ENCODE measurements at places on chromosomes 13 and 19.

DNA sequence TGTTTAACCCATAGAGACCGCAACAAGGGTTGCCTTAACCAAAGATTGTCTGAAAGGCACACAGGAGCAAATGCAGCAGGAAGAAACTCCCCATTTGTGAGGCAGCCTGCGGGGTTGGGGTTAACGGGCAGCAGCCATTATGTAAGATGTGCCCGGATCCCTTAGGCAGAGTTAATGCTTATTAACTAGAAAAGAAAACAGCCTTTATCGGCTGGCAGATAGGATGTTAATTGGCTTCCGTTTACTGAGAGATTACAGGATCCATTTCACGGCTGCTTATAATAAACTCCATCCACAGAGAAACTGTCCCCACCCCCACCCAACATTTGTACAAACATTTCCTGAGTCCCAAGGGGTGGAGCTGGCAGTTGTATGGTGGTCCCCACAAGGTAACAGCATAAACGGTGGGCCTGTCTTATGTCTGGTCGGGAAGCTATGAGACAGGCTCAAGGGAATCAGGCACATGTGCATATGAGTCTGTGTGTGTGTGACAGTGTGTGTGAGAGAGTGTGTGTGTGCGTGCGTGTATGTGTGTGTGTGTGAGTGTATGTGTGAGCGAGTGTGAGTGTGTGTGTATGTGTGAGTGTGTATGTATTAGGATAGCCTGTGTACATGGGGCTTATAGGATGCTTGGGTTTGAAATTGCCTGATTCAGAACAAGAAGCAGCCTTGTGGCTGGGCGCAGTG is 10.5 kb downstream of the SLC25A42 start:
- DNase-seq = no peak

GRCh38 chr19:18017275-18018083 is 9.5 kb downstream of the ARRDC2 start:
- no peak for DNase-seq

- no peak for DNase-seq
Observed at GRCh38 chr19:3585301-3586126, at the start of gene GIPC3. Gene GIPC3, plus strand, starts transcription at chr19:3585478. Its CDS starts 120 bp downstream, at chr19:3585598.

- no peak for DNase-seq
Observed at GRCh38 chr13:99132295-99132835, 68.3 kb upstream of the UBAC2 start.

- DNase-seq = no peak
Observed at GRCh38 chr13:60282186-60282585, 114.8 kb upstream of the TDRD3 start.

- no peak for DNase-seq
Observed at GRCh38 chr13:72678312-72678711, 49.1 kb downstream of the MZT1 start.

DNA sequence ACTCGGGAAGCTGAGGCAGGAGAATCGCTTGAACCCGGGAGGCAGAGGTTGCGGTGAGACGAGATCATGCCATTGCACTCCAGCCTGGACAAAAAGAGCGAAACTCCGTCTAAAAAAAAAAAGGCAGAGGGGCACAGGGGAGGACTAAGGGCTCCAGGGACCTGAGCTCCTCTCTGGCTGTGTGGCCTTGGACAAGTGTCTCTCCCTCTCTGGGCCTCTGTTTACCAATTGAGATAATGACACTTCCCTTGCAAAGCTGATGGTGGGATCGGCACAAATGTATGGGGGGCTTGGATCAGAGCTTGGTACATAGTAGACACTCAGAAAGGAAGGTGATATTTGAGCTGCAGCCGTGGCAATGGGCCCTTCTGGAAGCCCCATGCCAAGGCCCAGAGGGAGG is 11.4 kb upstream of the SPACA4 start:
- no peak for DNase-seq

DNA sequence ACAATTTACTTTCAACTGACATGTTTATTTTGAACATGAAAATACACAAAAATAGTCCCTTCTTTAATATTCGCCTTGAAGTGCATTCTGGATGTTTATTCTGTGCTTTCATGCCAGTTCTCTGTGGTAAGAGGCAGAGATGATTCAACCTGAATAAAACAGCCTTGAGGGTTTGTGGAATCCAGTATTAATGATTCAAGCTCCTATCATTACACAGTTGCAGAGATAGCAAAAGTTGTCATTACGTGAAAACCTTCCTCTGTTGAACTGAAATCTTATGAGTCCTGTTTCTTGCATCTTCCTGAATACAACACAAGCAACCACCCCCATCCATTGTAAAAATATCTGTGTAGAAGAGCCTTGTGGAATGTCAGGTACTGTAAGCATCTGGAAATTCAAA is 142.3 kb upstream of the HTR2A start:
- no peak for DNase-seq

DNA sequence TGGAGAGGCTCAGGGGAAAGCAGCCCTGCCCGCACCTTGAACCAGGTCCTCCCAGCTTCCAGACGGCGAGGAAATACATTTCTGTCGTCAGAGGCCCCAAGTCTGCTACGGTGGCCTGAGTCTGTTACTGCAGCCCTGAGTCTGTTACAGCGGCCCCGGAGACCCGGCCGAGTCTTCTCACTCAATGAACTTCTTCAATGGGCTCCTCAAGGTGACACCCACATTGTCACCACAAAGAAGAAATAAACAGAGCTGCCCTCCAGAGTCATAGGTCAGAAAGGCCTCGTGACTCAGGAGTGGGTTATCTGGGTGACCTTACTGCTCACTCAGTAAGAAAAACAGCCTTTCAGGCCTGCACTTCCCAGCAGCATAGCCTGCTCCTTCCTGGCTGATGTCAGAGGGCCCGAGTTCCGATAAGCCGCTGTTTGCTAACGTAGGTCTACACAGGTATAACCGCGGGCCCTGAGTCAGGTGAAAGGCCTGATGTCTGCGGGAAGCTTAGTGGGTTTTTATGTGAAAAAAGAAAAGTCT is 66.9 kb upstream of the TM9SF2 start:
- DNase-seq = peak; percentile 93

GRCh38 chr13:55664178-55664577 is 1476.5 kb upstream of the PRR20A start:
- DNase-seq = no peak

- no peak for DNase-seq
Observed at GRCh38 chr13:36395280-36395679, 37.0 kb upstream of the CCNA1 start.
